ENCODE measurements at places on chromosomes 7 and 10. TPM values are rescaled to one million over a fixed set of nuclear protein-coding genes. Genes with fewer than 3 reads are reported as not detected.
A peak's percentile ranks its signal among the peaks of the same experiment; 100 is the strongest.

Gene SH2D4B
- 0.16 TPM for total RNA-seq

Gene GNAT3
- not detected for total RNA-seq

Gene ANKRD2
- total RNA-seq: not detected

Gene MYL7
- not detected for total RNA-seq

Gene AGAP9
- 5.4 TPM for total RNA-seq

Gene REEP3
- total RNA-seq: 3.2 TPM

Gene C10orf67
- not detected for total RNA-seq

DNA sequence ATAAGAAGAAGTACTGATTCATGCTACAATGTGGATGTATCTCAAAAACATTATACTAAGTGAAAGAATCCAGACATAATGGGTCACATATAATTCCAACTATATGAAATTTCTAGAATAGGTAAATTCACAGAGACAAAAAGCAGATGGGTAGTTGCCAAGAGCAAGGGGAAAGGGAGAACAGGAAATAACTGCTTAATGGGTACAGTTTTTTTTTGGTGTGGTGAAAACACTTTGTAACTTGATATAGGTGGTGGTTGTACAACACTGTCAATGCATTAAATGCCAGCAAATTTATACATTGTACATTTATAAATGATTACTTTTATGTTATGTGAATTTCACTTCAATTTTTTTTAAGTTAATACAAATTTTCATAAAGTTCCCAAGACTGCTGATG, 19.4 kb upstream of the LRRN3 start:
- DNase-seq: no peak

DNA sequence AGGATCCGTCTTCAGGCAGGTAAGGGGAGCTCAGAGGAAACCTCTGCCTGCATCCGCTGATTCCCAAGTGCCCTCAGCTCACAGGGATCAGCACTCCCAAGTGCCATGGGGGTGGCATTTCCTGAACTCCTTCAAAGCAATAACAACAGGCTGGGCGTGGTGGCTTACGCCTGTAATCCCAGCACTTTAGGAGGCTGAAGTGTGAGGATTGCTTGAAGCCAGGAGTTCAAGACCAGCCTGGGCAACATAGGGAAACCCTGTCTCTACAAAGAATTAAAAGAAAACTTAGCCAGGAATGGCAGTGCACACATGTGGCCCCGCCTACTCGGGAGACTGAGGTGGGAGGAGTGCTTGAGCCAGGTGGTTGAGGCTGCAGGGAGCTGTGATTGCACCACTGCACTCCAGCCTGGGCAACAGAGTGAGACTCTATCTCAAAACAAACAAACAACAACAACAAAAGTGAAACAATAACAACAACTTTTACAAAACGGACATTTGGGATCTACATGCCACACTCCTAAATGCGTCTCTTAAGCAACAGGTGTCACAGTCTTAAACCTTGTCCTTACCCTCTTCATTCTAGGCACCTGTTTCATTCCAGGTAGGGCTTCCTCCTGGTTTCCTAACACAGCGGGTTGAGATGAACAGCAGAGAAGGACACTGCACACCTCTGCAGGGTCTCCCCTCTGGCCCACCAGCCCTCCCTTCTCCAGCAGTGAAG, 73.8 kb downstream of the PAXIP1 start:
- no peak for DNase-seq

DNA sequence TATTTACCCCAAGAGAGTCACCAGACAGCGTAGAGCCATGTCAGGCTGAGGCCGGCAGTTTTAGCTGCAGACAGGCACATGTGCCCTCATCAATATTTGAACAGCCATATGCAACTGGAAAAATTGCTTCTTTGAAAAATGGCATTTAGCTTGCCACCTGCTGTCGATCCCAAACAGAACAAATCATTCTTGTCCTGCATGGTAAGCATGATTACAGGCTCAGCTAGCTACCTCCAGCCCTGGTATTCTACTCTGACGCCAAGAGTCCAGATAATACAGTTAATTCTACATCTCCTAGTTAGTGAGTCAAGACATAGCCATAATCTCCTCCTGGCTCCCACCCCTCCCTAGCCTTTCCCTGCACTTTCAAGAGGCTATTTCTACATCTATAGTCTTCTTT, 7.7 kb downstream of the CREB3L2 start:
- no peak for DNase-seq

DNA sequence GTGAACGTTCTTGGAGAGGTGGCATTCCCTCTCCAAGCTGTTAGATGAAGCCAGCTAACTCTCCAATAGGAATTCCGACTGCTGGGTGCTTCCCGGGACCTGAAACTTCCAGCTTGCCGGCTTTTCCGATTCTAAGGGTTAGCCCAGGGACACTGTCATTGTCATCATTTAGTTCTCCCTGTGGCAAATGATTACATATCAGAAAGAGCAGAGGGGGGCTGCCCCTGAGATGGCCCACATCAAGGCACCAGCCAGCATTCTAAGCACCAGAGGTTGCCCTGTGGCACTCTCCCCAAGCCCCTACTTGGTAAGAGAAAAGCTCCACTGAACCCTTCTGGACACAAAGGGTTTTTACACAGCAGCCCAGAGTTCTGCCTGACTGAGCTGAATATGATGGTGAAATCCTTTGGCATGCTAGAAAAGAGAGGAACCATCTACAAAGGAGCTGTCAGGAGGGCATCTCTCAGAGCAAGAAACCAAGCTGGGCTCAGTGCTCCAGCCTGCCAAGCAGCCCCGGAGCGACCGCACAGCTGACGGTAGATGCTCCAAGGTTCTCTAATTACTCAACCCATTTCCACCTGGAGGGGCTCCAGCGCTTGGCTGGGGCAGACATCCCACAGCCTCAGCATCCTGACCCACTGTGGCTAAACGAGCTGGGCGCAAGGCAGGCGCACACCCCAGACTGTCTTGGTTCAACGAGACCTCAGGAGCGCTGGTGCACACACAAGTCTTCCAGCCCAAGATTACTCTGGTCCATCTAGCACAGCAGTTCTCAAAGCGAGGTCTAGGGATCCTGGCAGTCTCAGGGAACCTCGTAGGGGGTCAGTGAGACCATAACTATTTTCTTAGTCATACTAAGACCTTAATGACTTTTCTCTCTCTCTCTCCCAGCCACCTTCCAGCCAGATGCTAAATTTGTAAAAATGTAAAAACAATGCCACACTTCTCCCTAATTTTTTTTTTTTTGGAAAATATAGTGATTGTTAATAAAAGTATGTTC, 160.5 kb downstream of the GFRA1 start:
- no peak for DNase-seq

- no peak for DNase-seq
These were observed 8.1 kb downstream of the SDK1 start for GRCh38 chr7:3309140-3309539.

DNA sequence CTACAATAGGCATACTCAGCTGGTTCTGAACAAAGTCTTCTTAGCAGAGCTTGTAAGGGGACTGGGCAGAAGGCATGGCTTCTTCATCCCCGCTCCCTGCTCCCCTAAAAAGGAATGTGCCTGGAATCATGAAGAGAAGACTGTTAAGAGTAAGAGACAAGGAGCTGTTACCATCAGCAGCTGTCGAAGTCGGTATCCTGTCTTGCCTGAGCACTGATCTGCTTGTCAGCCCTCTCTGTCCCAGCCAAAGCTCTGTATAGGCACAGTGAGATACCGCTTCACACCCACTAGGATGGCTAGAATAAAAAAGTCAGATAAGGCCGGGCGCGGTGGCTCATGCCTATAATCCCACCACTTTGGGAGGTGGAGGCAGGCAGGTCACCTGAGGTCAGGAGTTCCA, 2.4 kb downstream of the ABLIM1 start:
- DNase-seq: no peak

DNA sequence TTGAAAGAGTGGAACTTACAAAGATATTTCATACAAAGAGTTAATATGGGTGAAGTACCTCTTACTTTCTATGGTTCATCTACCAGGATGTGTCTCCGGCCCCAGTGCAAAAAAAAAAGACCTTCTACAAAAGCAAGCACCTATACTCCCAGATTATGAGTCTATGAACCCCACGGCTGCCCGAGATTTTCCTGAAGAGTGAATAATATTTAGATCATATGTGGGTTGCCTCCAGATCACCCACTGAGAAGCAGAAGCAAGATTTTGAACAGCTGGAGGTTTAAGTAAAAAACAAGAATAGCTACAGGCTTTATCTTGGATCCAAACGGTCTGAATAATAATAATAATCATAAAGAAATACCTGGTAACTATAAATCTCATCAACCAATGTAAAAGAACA, 207.7 kb downstream of the SKAP2 start:
- no peak for DNase-seq

DNA sequence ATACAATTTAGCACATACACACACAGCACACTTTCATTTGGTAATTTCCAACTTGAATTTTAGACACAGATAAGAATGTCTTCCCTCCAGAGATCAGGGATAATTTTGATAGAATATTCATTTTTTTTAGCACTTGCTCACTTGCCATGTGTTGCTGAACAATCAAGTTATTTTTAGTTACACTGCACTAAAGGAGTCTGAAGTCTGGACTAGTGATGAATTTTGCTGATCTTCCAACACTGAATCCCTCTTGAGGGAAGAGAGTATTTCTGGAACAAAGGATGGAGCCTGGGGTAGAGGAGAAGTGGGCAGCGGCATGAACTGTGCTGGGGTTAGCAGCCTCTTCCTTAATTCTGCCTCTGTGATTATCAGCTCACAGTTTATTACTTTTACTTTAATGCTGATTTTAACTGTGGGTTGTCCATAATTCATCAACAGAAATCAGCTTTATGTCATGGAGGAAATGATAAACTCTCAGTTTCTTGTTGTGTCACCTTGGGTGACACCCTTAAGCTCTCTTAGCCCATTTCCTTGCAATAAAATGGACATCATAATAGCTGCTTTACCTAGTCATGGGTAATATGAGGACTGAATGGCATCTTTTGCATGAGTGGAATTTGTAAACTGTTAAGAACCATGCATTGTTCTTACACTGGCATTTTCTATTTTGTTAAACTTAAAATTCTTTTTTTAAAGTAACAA, 32.1 kb downstream of the SGPL1 start:
- no peak for DNase-seq

GRCh38 chr7:4017785-4018184, 664.3 kb upstream of the FOXK1 start:
- DNase-seq: no peak

DNA sequence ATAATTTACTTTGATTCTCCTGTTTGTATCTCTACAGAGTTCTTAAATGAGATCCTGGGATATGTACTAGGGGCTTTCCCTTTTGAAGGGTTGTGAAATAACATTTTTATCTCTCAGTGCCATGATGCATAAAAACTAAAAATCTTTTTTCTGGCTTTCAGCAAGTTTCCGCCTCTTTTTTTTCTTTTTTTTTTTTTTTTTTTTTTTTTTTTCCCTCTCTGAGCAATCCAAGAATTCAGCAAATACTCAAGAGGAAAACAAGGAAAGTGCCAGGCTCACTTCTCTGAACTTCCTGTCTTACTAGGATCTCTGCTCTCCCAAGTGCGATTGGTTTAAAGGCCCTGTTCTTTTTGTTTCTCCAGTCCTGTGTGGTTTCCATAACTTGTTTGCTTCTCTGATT, 79.9 kb downstream of the HYCC1 start:
- no peak for DNase-seq

DNA sequence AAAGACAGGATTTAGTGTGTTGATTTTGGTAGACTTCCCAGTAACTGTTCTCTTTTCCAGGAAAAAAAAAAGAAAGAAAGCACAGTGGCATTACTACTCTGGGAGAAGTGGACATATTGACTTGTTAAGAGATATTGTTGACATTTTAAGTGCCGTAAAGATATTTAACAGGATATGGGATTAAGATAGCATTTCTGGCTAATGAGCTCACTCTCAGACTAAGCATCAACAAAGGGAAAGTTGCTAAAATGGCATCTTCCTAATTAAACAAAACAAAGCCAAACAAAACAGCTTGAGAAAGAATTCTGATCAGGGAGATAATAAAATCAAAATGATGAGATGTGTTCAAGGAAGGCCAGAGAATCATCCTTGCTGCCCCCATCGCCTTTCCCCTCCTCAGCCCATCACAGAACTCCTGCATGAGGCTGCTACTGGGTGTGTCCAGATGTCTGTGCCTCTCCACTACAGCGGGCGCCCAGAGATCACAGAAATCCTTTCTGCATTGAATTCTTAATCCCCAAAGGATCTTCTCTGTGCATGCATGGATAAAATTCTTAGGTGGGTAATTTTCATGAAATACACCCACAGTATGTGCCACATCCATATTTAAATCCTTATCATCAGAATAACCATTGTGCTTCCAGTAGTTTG, 270.5 kb downstream of the POU6F2 start:
- no peak for DNase-seq

DNA sequence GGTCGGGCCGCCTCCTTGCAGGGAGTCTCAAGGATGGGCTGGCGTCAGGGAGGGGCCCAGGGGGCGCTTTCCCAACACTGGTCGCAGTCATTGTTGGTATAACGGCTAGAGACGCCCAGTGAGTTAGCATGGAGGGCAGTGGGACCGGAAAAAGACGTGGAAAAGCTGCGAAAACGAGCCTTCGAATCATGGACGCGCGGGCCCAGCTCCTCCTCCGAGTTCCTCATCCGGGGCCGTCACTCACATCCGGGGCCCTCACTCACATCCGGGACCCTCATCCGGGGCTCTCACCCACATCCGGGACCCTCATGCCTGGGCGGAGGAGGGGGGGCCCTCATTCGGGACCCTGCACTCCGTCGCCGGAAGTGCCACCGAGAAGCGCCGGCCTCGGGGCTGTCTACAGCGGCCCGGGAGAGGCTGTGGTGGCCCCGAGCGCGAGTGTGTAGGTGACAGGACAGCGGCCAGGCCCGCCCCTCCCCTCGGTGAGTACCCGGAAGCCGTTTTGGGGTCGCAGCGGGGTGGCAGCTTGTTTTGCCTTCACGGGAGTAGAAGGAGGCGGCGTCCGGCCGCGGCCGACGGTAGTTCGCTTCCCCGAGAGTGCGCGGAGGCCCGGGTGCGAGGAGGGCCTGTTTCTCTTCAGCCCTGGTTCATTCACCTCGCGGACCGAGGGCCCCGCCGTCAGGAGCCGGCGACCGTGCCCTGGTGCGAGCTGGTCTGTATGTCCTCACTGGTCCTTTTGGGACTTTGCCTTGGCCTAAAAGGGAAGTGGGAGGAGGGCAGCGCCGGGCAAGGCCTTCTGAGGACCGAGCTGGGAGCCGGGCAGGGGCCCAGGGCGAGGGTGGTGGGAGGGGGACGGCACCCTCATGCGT, at the start of gene ZNF655:
Gene ZNF655 (plus strand): TSS at position 337 of the 869 bp plus-strand sequence. CDS start 1,918 bp downstream, outside the sequence.
- peak; percentile 84 for DNase-seq

- DNase-seq: no peak
These were observed 45.8 kb upstream of the MNX1 start for GRCh38 chr7:157056246-157056645.

GRCh38 chr7:23256731-23257130, 10.2 kb downstream of the GPNMB start:
- no peak for DNase-seq

GRCh38 chr7:26321435-26321834, 29.8 kb downstream of the SNX10 start:
- DNase-seq: no peak

GRCh38 chr10:26365681-26366358, 72.3 kb upstream of the APBB1IP start:
- no peak for DNase-seq

GRCh38 chr10:49089557-49090188, 25.6 kb downstream of the VSTM4 start:
- no peak for DNase-seq

GRCh38 chr7:22572937-22573336, 72.9 kb upstream of the STEAP1B start:
- DNase-seq: no peak
